ENCODE measurements at places on chromosomes 4 and X. TPM values are rescaled to one million over a fixed set of nuclear protein-coding genes. Genes with fewer than 3 reads are reported as not detected.
A peak's percentile ranks its signal among the peaks of the same experiment; 100 is the strongest.

GRCh38 chr4:108360754-108361445 is 192.2 kb upstream of the LEF1 start:
- no peak for DNase-seq

GRCh38 chrX:45385757-45386156 is 185.1 kb upstream of the DIPK2B start:
- no peak for DNase-seq

DNA sequence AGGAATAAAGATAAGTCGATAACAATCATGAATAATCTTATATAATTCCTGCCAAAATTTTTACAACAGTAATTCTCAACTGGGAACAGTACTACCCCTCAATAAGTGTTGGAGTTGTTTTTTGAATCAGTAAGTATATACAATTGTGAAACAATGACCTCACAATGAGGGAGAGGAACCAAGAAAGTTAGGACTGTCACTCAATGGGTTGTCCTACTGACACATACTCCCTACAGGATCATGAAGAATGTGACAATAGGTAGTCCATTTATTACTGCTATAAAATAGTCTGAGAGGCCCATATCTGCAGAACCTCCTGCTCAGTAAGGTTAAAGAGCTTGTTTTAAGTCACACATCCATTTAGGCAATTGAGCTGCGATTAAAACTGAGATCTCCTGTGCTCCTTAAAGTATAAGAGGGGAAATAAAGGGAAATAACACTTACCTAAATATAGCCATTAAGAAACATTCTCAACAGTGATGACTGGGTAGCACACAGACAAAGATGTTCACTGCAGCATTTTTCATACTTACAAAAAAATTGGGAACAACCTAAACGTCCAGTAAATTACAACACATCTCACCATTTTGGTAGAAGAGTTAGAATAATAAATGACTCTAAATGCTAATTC is 26.2 kb downstream of the FBXW7 start:
- no peak for DNase-seq

DNA sequence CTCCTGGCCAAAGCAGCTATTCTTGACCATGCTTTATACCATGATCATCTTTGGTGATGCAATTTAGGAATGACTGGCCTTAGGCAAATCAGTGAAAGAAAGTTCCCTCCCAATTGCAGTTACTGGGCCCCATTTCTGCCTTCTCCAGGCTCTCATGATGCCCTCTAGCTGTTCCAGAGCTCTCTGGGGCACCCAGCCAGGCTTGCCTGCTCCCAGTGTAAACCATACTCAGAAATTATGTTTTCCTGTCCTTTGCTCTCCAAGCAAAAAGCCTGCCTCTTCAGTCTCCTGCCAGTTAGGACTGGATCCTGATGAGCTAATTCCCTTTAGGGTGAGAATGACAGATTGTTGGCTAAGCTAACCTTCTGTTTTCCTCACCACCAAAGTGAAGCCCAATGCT is 85.3 kb upstream of the RBPJ start:
- peak; percentile 80 for DNase-seq

DNA sequence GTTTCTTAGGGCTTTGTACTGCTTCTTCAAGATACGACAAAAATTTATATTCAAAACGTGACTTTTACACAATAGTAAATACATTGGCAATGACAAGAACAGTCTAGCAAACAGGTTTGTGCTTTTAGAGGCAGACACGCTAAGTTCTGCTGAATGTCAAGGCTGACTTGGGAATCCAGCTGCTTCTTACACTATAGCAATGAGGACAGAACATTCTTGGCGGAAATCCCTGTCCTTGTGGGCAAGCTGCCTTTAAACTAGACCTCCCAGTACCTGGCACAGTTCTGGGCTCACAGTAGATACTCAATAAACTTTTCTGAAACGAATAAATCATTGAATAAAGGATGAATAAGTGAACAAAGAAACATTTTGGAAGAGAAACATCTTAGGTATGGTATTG is 148.2 kb downstream of the RASL11B start:
- peak; percentile 63 for DNase-seq

DNA sequence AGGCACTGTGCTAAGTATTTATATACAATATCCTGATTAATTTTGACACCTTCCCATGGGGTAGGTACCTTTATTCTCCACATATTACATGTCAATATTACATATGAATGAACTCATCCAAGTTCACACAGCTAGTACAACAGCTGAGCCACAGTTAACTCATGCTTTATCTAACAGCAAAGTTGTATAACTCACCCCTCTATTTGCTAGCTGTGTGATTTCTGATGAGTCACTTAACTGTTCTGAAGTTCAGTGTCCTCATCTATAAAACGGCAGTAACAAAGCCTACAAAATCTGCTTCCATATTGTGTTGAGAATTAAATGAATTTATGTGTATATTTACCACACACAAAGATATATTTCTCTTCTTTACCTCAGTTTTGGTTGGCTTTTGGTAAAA is 48.2 kb upstream of the KDR start:
- DNase-seq: no peak

DNA sequence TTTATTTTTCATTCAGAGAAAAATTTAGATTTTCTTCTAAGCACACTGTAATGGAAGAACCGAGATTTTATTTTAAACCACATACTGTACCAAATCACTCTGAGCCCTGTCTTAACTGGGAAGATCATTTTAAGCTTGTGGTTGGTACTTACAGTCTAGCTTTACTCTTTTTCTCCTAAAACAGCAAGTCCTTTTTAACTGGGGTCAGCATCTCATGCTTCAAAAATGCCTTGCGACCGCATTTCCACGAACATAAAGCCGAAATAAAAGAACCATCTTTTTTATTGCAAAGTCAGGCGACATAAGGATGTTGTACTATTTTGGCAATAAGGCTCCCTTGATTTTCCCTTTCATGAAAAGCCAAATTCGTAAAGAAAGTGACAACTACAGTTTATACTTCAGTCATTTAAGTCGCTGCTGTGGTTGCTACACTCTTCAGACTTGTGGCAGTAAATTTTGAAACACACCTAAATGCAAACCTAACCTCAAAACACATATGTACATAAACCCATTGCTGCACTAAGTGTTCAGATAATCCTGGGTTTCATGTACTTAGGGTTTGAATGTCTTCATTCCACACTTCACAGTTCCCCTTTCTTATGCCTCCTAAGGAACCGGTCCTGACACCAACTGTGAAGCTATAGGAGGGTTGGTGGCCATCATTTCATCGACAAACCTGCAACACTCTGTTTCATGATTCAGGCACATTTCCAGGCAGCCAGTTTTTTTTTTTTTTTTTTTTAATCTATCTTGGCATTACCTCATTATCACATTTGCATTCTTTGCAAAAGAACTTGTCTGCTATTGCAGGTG is 3.0 kb downstream of the STOX2 start:
- DNase-seq: no peak

- no peak for DNase-seq
Measured at GRCh38 chrX:77977095-77977494, 7.7 kb upstream of the PGAM4 start.

DNA sequence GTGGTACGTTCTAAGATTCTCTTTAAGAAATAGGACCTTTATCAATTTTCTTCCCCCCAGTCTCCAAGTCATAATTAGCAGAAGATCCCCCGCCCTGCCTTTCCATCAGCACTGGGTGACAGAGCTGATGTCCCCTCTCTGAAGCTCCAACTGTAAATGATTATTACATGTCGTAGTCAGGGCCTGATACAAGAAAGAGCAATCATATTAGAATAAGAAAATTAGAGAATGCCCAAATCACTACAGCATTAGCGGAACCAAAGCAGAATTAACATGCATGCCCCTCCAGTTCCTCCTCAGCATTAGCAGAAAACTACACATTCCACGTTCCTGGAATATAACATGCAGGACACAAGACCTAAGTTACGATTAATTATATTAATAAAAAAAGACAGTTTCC is 717 bp downstream of the GPM6B start:
- DNase-seq: no peak

GRCh38 chr4:183853548-183853940 is 51.6 kb upstream of the STOX2 start:
- no peak for DNase-seq

- no peak for DNase-seq
Measured at GRCh38 chr4:156977435-156978160, 6.0 kb upstream of the PDGFC start.

DNA sequence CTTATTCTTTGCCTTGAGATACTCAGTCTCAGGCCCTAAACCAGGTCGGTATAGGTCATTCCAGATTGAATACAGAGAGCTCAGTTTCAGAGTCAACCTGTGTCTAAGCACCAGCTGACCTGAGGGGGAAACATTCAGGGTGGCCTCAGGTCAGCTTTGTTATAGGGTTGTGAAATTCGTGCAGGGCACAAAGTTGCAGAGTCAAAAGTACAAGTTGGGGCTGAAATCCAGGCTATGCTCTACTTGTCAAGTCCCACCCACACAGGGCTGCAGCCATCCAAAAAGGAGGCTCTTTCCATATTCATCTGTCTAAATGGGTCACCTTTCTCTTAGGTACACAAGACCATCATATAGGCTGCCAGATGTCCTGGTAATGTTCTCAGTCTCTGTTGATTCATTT is 89.7 kb downstream of the ITIH6 start:
- DNase-seq: no peak

GRCh38 chr4:67546971-67547370 is 1.7 kb upstream of the CENPC start:
- no peak for DNase-seq

- DNase-seq: no peak
Measured at GRCh38 chrX:115713460-115713859, 152.5 kb downstream of the PLS3 start.

LIMCH1 gene
- 279 TPM for total RNA-seq

PABPC5 gene
- total RNA-seq: 0.44 TPM

REELD1 gene
- total RNA-seq: not detected

POU4F2 gene
- not detected for total RNA-seq

GIMD1 gene
- not detected for total RNA-seq

OGT gene
- 64.1 TPM for total RNA-seq

MAML3 gene
- 1.0 TPM for total RNA-seq

NLRP2B gene
- not detected for total RNA-seq

PABPC4L gene
- total RNA-seq: 0.23 TPM

FAM114A1 gene
- 11.2 TPM for total RNA-seq

GAB3 gene
- 1.4 TPM for total RNA-seq
